ENCODE measurements at places on chromosomes 1 and 21.
A peak's percentile ranks its signal among the peaks of the same experiment; 100 is the strongest.

DNA sequence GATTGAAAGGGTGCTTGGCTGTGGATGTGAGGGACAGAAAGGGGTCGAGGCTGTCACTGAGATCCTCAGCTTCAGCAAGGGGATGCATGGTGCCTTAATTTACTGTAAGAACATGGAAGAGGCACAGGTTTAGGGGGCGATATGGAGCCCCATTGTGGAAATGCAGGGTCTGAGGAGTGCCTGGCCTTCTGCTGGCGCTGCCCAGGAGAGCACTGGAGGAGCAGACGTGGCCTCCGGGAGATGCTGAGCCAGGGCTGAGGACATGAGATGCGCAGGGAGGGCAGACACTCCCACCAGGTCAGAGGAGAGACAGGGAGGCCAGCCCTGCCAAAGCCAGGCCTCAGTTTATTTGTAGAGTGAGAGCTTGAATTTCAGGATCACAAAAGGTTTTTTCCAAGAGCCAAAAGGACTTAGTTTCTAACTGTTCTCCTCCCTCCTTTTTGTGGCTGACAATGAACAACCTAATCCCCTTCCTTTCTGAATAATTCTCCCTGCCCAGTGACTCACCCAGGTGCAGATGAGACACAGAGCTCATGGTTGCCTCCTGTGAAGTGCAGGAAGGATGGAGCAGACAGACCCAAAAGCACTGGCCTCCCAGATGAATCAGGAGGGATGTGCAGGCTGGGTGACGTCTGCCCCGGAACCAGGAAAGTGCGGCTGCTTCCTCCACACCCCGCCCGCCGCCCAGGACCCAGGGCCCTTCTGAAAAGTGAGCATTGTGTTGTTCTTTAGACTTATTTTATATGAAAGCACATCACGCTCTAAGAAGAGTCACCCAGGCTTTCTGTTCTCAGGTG is 73.0 kb upstream of the TMPRSS2 start:
- no peak for DNase-seq

- DNase-seq = peak; percentile 14
Measured at GRCh38 chr1:192445839-192446489, 129.2 kb downstream of the RGS21 start.

- DNase-seq = no peak
Measured at GRCh38 chr1:155077758-155078445, 735 bp upstream of the EFNA3 start.

GRCh38 chr1:35777109-35777508 is 7.3 kb upstream of the CLSPN start:
- DNase-seq = no peak

- DNase-seq = no peak
Measured at GRCh38 chr1:5311634-5312292, 657.4 kb downstream of the AJAP1 start.
